Esophagus mucosa (tissue), 1 donor: ENCODE measurements at places on chromosomes 3 and 15. TPM values are rescaled to one million over a fixed set of nuclear protein-coding genes. Genes with fewer than 3 reads are reported as not detected.

HYAL1 gene
- total RNA-seq, result 4.1 TPM

TMC3 gene
- total RNA-seq, result not detected

LRRC15 gene
- 0.04 TPM for total RNA-seq

CLCN2 gene
- total RNA-seq, result 3.4 TPM

SLC12A1 gene
- not detected for total RNA-seq

CCK gene
- total RNA-seq, result 0.24 TPM

CYP11A1 gene
- total RNA-seq, result 3.2 TPM
